HEK293T (cell line): ENCODE measurements at places on chromosomes 3 and 15.

GRCh38 chr3:103499132-103499900, 1064.5 kb downstream of the ZPLD1 start:
- DNase-seq: no peak

GRCh38 chr15:27293607-27294006, 322.6 kb downstream of the GABRG3 start:
- DNase-seq: no peak

GRCh38 chr3:121654493-121655385, 6.0 kb downstream of the HCLS1 start:
- no peak for DNase-seq

DNA sequence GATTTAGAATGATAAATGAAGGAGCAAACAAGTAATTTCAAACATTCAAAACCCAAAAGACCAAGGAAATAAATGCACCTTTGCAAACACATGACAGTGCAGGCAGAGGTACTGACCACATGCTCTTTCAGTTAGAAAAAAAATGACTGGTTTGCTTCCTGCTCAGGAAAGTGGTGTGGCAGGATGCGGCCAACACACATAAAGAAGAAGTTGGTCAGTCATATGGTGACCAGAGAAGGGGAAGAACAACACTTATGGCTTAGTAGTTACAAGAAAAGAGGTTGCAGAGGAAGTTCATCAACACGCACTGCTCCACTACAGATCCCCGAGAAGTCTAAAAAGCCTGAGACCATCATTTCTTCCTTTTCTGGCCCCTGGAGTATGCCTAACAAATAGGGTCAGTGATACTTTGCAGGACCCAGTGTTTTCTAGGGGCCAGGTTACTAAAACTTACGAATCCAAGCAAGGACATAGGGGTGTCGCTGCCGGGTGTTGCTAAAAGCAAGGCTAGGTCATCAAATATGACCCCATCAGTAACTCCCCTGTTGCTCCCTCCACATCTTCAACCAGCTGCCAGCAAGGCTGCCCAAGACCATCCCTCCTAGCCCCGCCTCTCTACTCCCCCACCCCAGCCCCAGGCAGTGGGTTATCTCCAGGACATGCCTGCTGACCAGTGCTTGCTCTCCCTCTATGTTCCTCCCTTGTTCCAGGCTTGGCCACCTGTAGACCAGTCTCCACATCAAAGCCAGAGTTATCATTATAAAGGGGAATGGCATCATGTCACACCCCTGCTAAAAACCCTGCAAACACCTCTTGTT, 11.2 kb downstream of the ATP8B4 start:
- DNase-seq: no peak

GRCh38 chr3:187243933-187244524, 46.7 kb downstream of the RTP1 start:
- DNase-seq: no peak

- DNase-seq: no peak
Measured at GRCh38 chr3:68017069-68017468, 362.7 kb upstream of the SUCLG2 start.
